ENCODE measurements at places on chromosomes 11 and 22. TPM values are rescaled to one million over a fixed set of nuclear protein-coding genes. Genes with fewer than 3 reads are reported as not detected.

- H3K27ac ChIP-seq: peak overlapping the region; percentile 61
- H3K4me3 ChIP-seq: no peak overlapping the region
- DNase-seq: no peak
- no peaks in the 10 kb centered on the region for H3K27me3 ChIP-seq
- no peaks in the 10 kb centered on the region for H3K4me1 ChIP-seq
Observed at GRCh38 chr22:17607891-17608521, 20.5 kb downstream of the ATP6V1E1 start.

- no peaks in the 10 kb centered on the region for H3K36me3 ChIP-seq
- peaks cover 93% of the 10 kb centered on the region for H3K4me1 ChIP-seq
- peak overlapping the region; percentile 87 for H3K27ac ChIP-seq
Observed at GRCh38 chr11:134037046-134037908, 31.6 kb upstream of the JAM3 start.

GRCh38 chr11:10926801-10927211 is 69.0 kb upstream of the ZBED5 start:
- H3K27ac ChIP-seq: no peak overlapping the region
- no peak for DNase-seq

The TMEM121B gene
- not detected for total RNA-seq

- peak; percentile 83 for DNase-seq
- no peaks in the 10 kb centered on the region for H3K27me3 ChIP-seq
- no peak overlapping the region for H3K27ac ChIP-seq
- no peak overlapping the region for H3K4me3 ChIP-seq
Observed at GRCh38 chr22:41822317-41823057, 10.4 kb upstream of the SREBF2 start.

GRCh38 chr22:44901301-44901700 is 108.5 kb downstream of the PHF21B start:
- H3K36me3 ChIP-seq: no peaks in the 10 kb centered on the region
- no peaks in the 10 kb centered on the region for H3K27me3 ChIP-seq
- no peak for DNase-seq
- no peak overlapping the region for H3K27ac ChIP-seq

GRCh38 chr11:3161720-3162409 is 3.2 kb downstream of the OSBPL5 start:
- no peaks in the 10 kb centered on the region for H3K36me3 ChIP-seq
- H3K27me3 ChIP-seq: peaks cover 4% of the 10 kb centered on the region
- H3K4me1 ChIP-seq: peaks cover 49% of the 10 kb centered on the region
- no peak overlapping the region for H3K4me3 ChIP-seq
